ENCODE measurements at places on chromosomes 4 and X. TPM values are rescaled to one million over a fixed set of nuclear protein-coding genes. Genes with fewer than 3 reads are reported as not detected.

ABCD1 gene
- 5.3 TPM for total RNA-seq

PNMA6F gene
- total RNA-seq: not detected

- DNase-seq: no peak
These were observed 28.4 kb downstream of the RP2 start for GRCh38 chrX:46865281-46865680.

- peak; percentile 5 for DNase-seq
These were observed 131.5 kb downstream of the HS3ST1 start for GRCh38 chr4:11297201-11297600.
